ENCODE measurements at places on chromosomes 5 and 9.

DNA sequence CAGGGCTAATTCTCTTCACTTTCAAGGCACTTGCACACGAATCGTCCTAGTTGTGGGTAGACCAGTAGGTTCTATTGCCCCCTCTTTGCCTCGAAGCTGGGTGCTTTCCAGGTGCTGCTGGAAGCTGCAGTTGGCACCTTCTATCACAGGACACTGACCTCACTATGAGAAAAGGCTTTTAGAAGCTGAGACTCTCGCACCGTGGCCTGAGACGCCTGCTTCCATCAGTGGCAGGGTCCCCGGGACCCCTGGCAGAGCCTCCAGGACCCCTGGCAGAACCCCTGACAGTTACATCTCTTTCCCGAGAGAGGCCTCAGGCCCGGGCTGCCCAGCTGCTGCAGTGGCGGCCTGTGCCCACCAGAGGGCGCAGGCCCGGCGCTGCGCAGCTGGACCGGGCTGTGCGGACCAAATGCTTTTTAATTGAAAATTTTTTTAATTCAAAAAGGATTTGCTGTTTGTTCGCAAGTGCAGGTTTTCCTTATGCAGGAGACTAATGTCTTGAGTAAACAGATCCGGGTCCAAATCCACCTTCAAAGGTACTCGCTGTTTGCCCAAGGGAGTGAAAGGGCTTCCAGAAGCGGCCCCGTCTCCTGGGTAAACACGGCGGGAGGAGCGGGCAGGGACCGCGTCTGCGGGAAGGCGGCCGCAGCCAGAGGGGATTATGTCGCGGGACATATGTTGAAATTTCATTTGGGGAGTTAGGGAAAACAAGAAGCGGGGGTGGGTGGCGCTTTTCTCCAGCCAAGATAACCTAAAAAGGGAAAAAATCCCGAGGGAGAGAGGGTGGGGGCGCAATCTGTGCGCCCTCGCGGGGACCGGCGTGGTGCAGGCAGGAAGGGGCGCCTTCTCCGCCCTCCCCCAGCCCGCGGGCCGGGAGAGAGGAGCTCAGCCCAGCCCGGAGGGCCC is 114.5 kb upstream of the LMX1B start:
- peak; percentile 39 for DNase-seq

- no peak for DNase-seq
Measured at GRCh38 chr9:137302449-137303150, 529 bp upstream of the NRARP start.

DNA sequence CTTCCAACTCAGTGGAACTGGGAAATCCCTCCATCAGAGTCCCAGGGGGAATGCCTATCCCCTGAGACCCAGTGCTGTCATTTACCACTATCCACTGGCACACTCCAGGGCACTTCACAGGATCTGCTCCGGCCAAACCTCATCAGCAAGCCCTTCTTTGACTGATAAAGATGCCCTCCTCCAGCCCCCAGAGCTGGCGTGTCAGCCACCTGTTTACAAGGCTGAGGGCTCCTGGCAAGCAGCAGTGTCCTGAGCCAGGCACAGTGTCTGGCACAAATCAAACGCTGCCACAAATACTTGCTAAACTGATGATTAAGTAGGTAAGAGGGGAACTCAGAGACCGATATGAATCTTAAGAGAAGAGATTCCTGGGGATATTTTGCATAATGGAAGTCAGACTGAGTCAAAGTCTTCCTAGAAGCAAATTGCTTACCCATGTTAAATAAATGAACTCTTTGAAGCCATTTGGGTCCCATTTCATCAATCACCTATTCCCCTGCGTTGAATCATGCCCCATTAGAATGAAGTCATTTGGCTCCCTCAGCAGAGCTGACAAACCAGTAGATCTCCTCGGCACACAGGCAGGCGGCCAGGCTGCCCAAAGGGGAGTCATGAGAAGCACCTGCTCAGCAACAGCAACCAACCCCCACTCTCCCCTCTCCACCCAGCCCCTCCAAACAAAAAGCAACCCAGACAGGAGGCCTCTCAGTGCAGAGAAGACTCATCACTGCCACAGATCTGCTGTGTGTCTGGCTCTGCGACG is 97.4 kb downstream of the CDK5RAP2 start:
- no peak for DNase-seq

- no peak for DNase-seq
Measured at GRCh38 chr9:28853477-28853876, 1280.2 kb upstream of the C9orf72 start.

- no peak for DNase-seq
Measured at GRCh38 chr9:76665458-76665857, 98.8 kb upstream of the PCA3 start.

DNA sequence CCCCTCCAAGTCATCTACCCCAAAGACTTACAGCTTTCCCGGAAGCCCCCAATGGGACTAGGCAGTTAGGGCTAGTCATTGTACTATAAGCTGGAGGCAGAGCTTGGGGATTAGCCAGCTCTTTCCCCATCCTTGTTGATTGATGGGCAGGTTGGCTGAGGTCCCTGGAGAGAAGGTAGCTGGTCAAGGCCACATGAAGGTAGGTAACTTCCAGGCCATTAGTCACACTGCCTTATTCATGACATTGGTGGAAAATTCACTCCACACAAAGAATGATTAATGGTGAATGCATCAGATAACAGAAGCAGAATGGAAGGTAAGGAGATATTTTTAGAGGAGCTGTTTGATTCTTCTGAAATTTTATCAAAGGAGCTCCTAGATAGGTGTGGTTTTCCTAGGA is 49.5 kb upstream of the TGFBR1 start:
- DNase-seq: no peak

DNA sequence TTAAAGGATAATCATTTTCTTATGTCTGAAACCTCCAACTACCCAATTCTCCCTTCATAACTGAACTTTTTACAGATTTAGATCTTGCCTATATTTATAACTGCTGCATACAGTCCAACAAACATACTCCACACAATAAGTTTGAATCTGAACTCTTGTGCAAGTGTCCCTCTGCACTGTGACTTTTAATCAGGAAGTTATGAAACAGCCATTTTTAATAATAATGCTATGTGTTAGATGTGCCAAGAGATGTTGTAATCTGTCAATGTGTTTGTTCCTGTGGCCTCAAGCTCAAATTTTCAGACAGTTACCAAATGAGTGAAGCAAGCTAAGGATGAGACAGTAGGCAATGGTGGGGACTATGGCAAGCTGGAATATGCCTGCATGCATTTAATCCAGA is 57.6 kb upstream of the MTAP start:
- no peak for DNase-seq

DNA sequence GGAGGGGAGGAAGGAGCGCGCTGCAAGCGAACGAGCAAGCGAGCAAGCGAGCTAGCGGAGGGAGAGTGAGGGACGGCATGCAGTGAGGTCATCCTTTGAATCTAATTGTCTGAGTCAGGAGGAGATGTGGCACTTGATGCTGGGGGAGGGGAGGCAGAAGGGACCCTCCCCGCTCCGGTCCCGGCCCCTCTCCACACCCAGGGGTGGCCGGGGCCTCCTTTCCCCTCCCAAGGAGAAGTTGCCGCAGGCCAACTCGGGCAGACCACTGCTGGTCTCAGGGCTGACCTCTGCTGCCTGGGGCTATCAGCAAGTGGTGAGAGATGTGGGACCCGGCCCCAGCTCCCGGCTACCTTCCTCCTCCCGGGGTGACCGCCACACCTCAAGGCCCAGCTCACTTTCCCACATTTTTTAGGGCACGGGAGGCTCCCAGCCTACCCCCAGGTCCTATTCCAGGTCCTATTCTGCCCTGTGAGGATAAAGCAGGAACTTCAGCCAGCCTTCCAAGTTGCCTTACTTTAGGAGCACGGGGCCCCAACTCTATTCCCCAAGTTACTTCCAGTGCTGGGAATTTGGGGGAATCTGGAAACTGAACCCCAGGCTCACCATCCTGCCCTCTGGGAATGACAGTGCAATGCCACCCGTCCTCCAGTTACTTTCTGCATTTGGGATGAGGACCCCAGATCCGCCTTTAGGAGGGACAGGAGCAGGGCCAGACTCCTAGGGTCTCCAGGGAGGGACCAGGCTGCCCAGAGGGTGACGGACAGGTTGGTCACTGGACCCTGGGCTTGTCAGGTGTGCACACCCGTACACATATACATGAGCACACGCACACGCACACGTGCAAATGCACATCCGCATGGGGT is 11.1 kb downstream of the CNTFR start:
- no peak for DNase-seq

DNA sequence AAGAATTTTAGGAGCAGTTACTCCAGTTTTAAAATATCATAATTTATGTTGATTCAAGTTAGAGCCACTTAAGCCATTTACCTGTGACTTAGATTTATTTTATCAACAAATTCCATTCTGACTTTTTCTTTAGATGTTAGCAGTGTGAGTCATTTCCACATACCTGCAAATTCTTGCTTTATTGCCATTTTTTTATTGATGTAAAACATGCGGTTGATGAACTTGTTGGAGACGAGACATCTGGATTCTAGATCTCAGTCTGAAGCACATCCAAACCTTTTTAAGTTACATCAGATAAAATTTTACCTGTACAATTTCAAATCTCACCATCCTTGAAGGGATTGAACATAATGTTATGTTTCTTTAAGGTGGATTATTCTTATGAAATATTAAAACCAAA is 240.9 kb downstream of the IRX1 start:
- no peak for DNase-seq

DNA sequence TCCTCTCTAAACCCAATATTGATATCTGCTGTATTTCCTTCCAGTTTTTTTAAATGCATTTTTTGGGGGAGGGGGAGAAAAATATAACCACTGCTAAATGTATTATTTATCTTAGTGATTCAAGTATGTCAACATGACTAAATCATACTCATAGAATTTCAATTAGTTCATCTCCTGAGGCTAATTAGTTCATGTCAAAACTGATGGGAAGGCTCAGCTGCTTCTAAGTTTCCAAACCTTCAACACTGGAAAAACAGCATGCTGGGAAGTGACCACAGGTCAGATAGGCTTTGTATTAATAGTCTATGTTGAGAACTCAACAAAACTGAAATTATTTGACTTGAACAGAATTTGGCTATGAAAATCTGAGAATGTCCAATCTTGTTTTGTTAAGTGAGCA is 118.7 kb downstream of the TTLL11 start:
- DNase-seq: no peak

- no peak for DNase-seq
Measured at GRCh38 chr9:16385590-16385989, 484.9 kb downstream of the BNC2 start.

- DNase-seq: no peak
Measured at GRCh38 chr5:124772457-124773200, 26.2 kb upstream of the ZNF608 start.

GRCh38 chr9:98787766-98788335 is 8.5 kb downstream of the ANKS6 start:
- DNase-seq: no peak

- DNase-seq: no peak
Measured at GRCh38 chr9:88488166-88488565, 46.8 kb upstream of the NXNL2 start.

- DNase-seq: no peak
Measured at GRCh38 chr5:56696900-56697299, 118.4 kb upstream of the MAP3K1 start.

DNA sequence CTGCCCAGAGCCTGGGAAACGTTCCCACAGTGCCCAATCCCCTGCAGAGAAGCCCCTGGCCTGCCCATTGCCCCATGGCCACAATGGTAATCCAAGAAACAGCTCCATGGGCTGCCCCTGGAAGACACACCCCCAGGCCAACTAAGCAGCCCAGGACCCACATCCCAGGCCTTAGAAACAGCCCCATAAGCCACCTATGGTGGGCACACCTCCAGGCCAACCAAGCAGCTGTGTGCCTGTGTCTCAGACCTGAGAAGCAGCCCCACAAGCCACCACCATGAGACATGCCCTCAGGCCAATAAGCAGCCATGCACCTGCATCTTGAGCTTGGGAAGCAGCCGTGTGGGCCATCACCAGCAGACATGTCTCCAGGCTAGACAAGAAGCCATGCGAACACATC is 52.9 kb upstream of the SSBP2 start:
- DNase-seq: no peak

DNA sequence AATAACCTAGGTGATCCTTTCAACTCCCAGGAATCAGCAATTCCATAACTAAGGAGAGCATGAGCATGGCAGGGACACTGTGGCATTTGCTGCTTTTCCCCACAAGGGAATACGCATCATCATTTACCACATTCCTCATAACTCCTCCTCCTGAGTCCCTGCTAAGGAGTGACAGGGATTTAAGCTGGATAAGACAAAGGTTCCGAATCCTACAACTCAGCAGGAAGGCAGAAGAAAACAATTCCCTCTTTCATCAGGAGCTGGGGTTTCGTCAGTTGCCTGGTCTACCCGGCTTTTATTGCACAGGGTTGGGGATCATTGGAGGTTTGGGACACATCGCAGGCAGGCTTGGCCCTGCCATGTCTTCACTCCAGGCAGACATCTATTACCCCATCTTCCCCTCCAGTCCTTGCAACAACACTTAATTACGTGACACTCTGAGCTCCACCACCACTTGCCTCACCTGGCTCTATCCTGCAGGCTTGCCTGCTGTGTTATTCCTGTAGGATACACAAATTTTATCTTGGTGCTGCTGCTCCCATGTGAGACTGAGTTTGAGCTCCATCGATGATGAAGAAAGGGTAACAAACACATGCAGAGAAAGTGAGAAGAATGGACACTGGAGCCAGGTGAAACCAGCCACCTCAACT is 563.0 kb upstream of the KLF4 start:
- DNase-seq: no peak

DNA sequence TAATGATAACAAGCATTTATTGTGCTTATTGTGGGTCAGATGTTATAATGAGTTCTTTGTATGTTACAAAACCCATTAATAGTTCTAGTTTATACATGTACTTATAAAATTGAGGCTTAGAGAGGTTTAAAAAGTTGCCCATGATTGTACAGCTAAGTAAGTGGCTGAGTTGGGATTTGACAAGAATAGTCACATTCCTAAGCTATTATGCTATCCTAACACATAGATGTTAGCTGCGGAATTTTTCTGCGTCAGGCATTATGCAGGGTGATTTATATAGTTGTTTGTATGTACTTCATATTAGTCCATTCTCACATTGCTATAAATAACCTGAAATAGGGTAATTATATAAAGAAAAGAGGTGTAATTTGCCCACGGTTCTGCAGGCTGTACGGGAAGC is 12.5 kb downstream of the COMMD10 start:
- DNase-seq: no peak

GRCh38 chr9:129235931-129236331 is 57.9 kb upstream of the IER5L start:
- DNase-seq: peak; percentile 54

DNA sequence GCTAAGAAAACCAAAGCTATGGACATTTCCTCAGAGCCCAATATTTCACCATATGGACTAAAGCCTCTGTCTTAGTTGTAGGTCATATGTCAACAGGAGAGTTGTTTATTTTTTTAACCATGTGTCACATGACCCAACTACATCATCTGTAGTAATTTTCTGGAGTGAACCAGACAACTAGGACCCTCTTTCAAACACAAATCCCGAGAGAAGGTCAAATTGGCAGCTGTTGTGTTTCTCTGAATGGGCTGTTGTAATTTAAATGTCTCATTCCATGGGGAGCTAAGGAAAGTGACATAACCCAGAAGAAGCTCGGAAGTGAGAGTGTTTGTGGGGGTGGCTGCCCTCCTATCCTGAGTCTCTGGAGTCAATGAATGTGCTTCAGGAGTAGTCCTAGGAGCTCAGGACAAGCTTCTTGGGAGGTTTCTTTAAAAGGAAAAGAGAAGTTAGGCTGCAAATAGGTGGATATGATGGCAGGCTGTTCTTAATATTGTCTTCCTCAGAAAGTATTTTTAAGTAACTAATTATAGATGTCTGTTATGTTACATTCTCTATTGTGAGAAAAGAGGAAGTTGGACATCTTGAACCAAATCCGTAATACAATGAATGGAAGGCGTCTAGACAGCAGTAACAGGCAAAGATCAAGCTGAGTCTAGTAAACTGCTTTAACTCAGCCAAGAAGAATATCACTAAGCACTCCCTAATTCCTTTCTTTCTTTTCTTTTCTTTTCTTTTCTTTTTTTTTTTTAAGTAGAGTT is 50.1 kb downstream of the TMEM167A start:
- DNase-seq: no peak
